ENCODE measurements at places on chromosomes 2 and 18. TPM values are rescaled to one million over a fixed set of nuclear protein-coding genes. Genes with fewer than 3 reads are reported as not detected.

- no peak for DNase-seq
- peaks cover 22% of the 10 kb centered on the region for H3K4me1 ChIP-seq
- no peaks in the 10 kb centered on the region for H3K36me3 ChIP-seq
- no peaks in the 10 kb centered on the region for H3K27me3 ChIP-seq
- H3K4me3 ChIP-seq, result no peak overlapping the region
- H3K27ac ChIP-seq, result no peak overlapping the region
These were observed 66.4 kb upstream of the CHMP1B start for GRCh38 chr18:11784674-11785304.

DNA sequence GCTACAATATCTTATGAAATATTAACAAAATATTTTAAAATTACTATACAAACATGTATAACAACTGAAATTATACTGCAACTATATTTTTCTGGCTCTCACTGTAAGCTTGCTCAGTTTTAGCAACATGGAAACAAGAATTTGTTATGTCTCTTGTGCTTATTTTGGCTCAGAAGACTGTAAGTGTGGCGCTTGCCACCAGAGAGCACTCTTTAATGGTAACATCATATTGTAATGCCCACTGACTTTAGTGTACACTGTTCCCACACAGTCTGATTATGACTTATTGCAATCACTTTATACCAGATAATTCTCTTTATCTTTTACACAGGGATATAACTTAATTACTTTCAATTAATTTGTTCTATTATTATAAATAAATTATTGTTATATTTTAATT is 1500.6 kb upstream of the TMEFF2 start:
- no peaks in the 10 kb centered on the region for H3K36me3 ChIP-seq
- H3K27me3 ChIP-seq, result no peaks in the 10 kb centered on the region
- H3K27ac ChIP-seq, result no peak overlapping the region
- H3K4me1 ChIP-seq, result no peaks in the 10 kb centered on the region

- H3K4me1 ChIP-seq, result no peaks in the 10 kb centered on the region
- no peaks in the 10 kb centered on the region for H3K36me3 ChIP-seq
- H3K27ac ChIP-seq, result no peak overlapping the region
- DNase-seq, result no peak
These were observed 11.1 kb downstream of the RAB3GAP1 start for GRCh38 chr2:135063210-135063609.

DNA sequence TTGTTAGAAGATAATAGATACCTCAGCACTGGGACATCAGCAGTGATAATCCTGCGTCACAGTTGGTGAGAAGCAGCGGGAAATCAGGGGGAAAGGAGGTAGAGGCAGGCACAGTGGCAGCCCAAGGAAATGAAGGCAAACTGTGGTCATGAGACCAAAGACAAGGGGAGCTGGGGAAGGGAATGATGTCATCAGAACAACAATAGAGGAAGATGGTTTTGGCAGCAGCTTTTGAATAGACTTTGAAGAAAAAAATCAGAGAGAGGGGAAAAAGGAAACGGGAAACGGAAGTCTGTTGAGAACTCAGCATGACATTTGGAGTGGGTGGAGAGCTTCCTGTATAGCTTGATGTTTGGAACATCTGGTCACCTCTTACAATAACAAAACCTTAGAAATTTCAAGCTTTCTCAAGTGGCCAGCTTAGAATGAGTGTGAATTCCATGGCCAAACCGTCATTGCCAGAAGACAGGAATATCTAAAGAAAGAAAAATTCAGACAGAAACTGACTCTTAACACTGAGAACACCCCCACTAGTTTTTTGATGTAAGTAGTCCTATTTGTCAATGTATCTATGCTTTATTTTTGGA is 18.4 kb upstream of the YES1 start:
- peaks cover 7% of the 10 kb centered on the region for H3K4me1 ChIP-seq
- no peaks in the 10 kb centered on the region for H3K36me3 ChIP-seq
- no peak for DNase-seq
- H3K27me3 ChIP-seq, result no peaks in the 10 kb centered on the region

DNA sequence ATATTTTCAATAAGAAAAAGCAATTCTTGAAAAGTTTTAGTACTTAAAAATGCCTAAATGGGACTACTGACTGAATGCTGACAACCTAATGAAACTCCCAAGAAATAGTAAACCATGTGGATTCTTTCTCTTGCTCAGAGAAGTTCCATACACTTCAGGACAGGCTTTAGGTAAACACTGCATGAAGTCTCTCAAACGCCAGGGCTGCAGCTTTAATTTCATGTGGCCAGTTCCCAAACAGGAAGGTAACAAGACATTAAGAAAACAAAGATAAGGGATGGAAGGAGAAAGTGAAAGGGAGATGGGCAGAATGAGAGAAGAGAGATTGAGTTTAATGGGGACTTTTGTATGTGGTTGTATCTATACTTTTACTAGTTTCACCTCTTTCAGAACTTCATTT is 734.7 kb upstream of the PKDCC start:
- no peaks in the 10 kb centered on the region for H3K36me3 ChIP-seq
- no peaks in the 10 kb centered on the region for H3K4me1 ChIP-seq
- H3K27ac ChIP-seq, result no peak overlapping the region

- H3K36me3 ChIP-seq, result no peaks in the 10 kb centered on the region
- H3K4me1 ChIP-seq, result peaks cover 3% of the 10 kb centered on the region
- no peak for DNase-seq
- no peak overlapping the region for H3K27ac ChIP-seq
- H3K4me3 ChIP-seq, result peak overlapping the region; percentile 2
- peaks cover 3% of the 10 kb centered on the region for H3K27me3 ChIP-seq
These were observed 13.0 kb downstream of the AQP12A start for GRCh38 chr2:240704651-240705050.

GRCh38 chr2:237686659-237687136 is 59.3 kb downstream of the LRRFIP1 start:
- no peak overlapping the region for H3K27ac ChIP-seq
- H3K4me3 ChIP-seq, result no peak overlapping the region
- peaks cover 3% of the 10 kb centered on the region for H3K27me3 ChIP-seq
- DNase-seq, result no peak

GRCh38 chr2:224075588-224075987 is 36.5 kb upstream of the SERPINE2 start:
- H3K4me3 ChIP-seq, result no peak overlapping the region
- H3K36me3 ChIP-seq, result no peaks in the 10 kb centered on the region
- no peak for DNase-seq
- no peaks in the 10 kb centered on the region for H3K27me3 ChIP-seq
- no peak overlapping the region for H3K27ac ChIP-seq

DNA sequence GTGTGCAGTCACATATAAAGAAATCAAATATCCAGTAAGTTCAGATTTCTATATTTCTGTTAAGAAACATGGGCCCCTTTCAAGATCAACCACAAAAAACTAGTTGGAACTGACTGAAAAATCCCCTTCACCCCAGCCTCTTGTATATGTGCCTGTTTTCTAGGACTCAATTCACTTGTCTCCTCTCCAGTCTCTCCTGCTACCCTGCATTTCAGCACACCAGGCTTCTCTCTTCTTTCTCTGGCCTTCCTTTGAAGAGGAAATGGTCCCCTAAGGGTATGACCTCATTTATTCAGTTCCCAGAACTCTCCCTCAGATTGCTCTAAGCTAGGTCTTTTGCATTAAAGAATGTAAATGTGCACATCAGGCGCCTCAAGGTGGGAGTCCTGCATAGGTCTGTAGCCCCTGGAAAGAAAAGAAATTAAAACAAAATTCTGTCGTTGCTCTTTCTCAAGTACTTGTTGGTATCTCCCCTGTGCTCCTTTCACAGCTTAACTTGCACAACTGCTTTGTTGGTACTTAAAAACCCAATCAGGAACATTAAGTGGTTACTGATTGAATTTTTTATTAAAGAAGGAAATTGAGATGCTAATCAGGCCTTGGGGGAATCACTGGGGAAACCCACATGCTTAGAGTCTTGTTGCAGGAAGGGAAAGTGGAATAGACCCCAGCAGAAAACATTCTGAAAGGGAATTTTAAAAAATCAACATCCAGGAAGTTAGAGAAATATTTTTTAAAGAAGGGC is 278.4 kb downstream of the AGPS start:
- H3K36me3 ChIP-seq, result no peaks in the 10 kb centered on the region
- H3K4me3 ChIP-seq, result no peak overlapping the region
- peaks cover 21% of the 10 kb centered on the region for H3K4me1 ChIP-seq
- no peaks in the 10 kb centered on the region for H3K27me3 ChIP-seq
- DNase-seq, result no peak
- peak overlapping the region; percentile 5 for H3K27ac ChIP-seq

DNA sequence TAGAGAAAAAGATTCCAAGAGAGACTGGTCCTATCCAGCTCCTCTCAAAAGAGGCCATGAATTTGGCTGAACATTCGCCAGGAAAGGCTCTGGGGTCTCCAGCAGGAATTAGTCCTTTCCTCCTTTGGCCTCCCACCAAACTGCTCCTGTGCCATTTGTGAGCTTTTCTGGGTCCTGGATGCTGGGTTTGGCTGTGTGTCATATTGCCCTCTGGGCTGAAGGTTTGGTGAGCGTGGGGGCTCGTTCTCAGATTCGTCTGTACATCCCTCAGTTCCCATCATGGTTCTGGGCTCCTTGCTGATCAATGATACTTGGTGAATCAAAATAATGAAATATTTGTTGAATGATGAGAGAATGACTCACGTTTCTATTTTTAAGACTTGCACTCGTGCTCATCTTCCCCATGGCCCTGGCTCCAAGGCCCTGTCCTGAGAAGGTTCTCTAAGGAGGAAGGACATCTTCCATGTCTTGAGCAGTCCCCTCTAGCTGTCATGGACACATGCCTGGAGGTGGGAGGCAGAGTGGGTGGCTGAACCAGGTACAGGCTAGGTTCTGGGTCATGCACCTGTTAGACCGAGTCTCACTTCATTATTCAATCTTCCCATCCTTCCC is 47.8 kb upstream of the RHOB start:
- H3K27ac ChIP-seq, result no peak overlapping the region
- no peaks in the 10 kb centered on the region for H3K36me3 ChIP-seq
- DNase-seq, result no peak
- H3K4me3 ChIP-seq, result no peak overlapping the region
- no peaks in the 10 kb centered on the region for H3K4me1 ChIP-seq
- H3K27me3 ChIP-seq, result peaks cover 3% of the 10 kb centered on the region

- peak overlapping the region; percentile 53 for H3K27ac ChIP-seq
- H3K4me1 ChIP-seq, result peaks cover 30% of the 10 kb centered on the region
- H3K4me3 ChIP-seq, result no peak overlapping the region
- DNase-seq, result no peak
These were observed 461.7 kb downstream of the STK39 start for GRCh38 chr2:167785606-167786216.

- peaks cover 2% of the 10 kb centered on the region for H3K4me1 ChIP-seq
- H3K27me3 ChIP-seq, result peaks cover 2% of the 10 kb centered on the region
- no peak overlapping the region for H3K27ac ChIP-seq
- no peak for DNase-seq
- H3K36me3 ChIP-seq, result no peaks in the 10 kb centered on the region
These were observed 53.9 kb downstream of the TMEM18 start for GRCh38 chr2:623130-623922.

DNA sequence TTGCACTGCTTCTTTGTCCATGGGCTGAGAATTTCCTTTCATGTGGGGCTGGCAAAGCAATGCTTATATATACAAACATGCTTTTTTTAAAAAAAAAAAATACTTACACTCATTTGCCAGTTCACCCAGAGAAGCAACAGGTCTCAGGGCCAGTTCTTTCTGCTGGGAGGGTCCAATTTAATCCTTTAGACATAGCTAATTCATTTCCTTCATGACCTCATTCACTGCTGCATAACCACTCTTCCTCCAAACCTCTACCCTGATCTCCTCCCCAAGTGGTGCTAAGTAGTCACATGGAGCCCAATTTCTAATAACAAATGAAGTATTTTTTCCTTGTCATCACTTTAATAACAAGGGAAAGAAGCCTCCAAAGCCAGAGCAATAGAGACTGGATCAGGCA is 17.1 kb upstream of the TMEM178A start:
- H3K27me3 ChIP-seq, result no peaks in the 10 kb centered on the region
- H3K36me3 ChIP-seq, result no peaks in the 10 kb centered on the region
- H3K4me1 ChIP-seq, result no peaks in the 10 kb centered on the region
- H3K27ac ChIP-seq, result no peak overlapping the region
- DNase-seq, result no peak
- no peak overlapping the region for H3K4me3 ChIP-seq

DNA sequence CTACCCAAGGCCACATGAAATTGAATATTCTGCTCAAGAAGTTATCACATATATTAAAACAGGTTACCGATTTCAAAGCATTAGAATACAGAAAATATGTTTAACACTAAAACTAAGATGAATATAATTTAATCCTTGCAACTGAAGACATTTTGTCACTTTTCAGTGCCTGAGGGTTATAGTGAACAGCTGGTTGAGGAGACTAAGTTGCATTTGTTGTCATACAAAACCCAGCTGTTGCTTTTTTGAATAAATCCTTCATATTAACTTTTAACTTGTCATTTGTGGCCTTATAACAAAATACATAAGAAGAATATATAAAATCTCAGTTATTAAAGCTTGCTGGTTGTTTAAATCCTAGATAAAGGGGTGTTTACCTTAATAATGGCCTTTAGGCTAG is 37.5 kb downstream of the RBKS start:
- peaks cover 4% of the 10 kb centered on the region for H3K27me3 ChIP-seq
- no peaks in the 10 kb centered on the region for H3K4me1 ChIP-seq
- H3K27ac ChIP-seq, result no peak overlapping the region
- no peak for DNase-seq

DNA sequence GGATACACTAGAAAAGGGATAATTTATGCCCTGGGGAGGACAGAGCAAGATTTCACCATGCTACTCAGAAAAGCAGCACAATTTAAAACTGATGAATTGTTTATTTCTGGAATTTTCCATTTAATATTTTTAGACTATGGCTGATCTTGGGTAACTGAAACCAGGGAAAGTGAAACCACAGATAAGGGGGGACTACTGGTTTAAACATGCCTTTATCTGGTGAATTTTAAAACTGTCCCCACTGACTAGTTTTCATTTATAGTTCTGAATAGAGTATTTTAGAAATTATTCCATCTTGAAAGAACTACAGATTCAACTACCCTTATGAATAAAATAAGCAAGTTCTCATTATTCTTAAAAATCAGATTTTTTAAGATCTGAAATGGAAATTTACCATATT is 15.0 kb downstream of the NFU1 start:
- H3K4me1 ChIP-seq, result no peaks in the 10 kb centered on the region
- no peak for DNase-seq
- no peak overlapping the region for H3K27ac ChIP-seq

DNA sequence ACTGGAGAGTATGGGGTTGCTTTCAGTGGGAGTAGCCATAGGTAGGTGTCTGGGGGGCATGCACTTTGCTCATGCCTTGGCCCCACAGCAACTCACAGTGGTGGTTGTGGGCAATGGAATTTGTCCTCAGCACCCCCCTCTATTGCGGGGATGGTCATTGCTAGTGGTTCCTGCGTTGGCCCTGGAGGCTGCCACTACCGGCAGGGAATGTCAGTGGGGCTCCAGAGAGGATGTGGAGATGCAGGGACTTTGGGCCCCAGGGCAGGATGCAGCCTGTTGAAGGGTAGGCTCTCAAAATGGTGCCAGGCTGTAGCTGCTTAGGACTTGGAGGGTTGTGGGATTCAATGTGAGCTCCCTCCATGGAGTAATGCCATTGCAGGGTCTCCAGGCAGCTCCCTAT is 125.0 kb downstream of the XRCC5 start:
- no peak for DNase-seq
- no peaks in the 10 kb centered on the region for H3K4me1 ChIP-seq
- peaks cover 2% of the 10 kb centered on the region for H3K27me3 ChIP-seq
- H3K4me3 ChIP-seq, result no peak overlapping the region

The SLC4A5 gene
- 8.2 TPM for total RNA-seq

The TACR1 gene
- total RNA-seq, result 0.17 TPM

The KIF5C gene
- total RNA-seq, result 673 TPM

The C1GALT1C1L gene
- 0.49 TPM for total RNA-seq

The HOXD3 gene
- total RNA-seq, result not detected

The CELF4 gene
- total RNA-seq, result 38.4 TPM

The DTNB gene
- total RNA-seq, result 41.7 TPM

The IL1B gene
- not detected for total RNA-seq

The FAM228A gene
- 0.69 TPM for total RNA-seq

The HRH4 gene
- not detected for total RNA-seq

The STK36 gene
- 101 TPM for total RNA-seq
